Kidney capillary endothelial cell (primary cell): ENCODE measurements at places on chromosomes 7 and 10.

- DNase-seq, result no peak
Measured at GRCh38 chr10:118581340-118581739, 14.1 kb downstream of the PRLHR start.

GRCh38 chr10:120574981-120575380 lies 118.0 kb downstream of the PLPP4 start:
- no peak for DNase-seq

DNA sequence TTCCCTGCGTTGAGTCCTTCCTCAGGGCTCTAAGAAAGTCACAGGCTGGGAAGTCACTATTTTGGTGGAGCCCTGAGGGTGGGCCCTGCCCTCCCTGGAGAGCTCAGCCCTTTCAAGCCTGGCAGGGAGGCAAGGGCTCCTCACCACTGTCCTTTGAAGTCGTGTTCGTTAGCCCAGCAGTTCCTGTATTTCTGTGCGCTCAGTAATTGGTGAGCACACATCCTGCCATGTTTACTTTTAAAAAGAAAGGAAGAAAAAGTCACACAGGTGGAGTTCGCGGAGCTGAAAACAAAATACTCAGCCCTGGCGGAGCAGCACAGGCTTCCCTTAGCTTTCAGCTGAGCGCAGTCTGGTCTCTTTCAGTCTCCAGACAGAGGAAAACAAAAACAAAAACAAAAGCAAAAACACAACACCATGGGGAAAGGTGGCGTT lies 37.1 kb downstream of the PRKCQ start:
- no peak for DNase-seq

- peak; percentile 52 for DNase-seq
Measured at GRCh38 chr10:110007161-110007700, 553 bp upstream of the ADD3 start.

- DNase-seq, result peak; percentile 3
Measured at GRCh38 chr10:126844406-126844805, 60.8 kb upstream of the DOCK1 start.

DNA sequence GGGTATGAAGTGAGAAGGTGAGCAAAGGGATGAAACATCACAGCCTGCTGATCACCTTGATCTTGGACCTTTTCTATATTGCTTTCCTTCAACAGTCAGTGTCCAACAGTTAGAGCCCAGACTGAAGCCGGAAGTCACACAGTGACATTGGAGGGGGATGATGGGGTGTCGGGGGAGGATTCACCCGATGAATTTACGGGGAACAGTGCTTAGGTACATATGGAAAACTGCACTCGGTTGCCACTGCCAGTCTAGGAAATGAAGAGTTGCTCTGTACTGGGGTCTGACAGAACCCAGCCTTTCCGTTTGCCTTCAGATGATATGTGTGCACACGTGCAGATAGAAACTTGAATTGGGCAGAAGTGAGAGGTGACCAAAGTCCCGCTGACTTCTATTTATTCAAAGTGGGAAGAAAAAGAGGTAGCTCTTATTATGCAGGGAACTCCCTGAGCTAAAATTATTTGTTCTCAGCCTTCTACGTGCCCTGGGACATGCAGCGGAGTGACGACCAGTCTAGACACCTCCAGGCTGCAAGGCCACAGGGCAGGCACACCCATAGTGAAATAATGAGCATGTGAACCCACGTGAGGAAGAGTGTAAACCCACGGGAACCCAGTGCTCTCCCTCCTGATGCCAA lies 107.2 kb upstream of the INHBA start:
- no peak for DNase-seq

DNA sequence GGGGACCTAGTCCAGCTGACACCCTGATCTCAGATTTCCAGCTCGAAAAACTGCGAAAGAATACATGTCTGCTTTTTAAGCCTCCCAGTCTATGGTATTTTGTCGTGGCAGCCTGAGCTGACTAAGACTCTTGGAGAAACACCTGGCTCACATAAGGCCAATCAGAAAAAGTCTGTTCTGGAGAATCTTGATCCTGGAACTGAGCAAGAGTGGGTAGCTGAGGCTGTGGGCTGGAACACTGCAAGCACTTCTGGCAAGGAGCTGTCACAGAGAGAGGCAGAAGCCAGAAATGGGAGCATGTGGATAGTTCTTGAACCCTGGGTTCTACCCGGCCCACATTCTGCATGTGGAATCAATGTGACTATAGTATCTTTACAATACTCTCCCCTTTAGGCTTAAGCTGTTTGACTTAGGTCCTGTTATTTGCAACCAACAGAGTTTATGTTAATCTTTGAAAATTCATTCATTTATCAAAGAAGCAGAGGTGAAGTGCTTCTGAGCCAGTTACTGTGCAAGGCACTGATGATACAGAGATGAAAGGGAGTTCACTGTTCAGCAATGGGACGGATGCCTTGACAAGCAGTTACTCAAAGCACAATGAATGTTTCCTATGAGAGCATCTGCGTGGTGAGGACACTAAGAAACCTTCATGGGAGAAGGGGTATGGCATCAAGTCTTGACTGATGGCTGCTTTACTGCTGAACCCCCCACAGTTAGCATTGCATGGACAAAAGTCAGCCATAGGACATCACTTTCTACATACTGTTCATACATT lies 4.4 kb upstream of the C10orf90 start:
- DNase-seq, result no peak

DNA sequence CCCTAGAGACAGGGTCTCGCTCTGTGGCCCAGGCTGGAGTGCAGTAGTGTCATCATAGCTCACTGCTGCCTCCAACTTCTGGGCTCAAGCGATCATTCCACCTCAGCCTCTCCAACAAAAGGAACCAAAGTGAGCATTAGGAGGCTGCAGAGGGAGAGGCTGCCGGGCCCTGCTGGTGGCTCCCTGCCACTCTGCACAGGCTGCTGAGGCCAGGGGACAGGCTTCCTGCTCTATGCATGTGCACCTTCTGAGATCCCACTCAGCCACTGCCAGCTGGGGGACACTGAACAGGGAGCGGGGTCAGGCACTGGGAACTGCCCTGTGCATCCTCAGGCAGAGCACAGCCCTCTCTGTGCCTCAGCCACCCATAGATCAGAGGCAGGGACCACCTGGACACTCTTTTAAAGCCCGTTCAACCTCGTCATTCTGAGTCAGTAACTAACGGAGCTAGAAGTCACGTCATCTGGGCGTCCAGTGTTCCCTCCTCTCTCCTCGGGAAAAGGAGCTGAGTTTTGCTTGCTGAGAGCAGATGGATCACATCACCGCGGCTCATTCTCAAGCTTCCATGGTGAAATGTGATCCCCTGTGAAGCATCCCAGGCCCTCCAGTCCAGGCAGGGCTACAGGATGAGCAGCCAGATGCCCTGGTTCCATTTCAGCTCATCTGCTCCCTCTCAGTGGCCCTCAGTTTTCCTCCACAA lies 109.6 kb downstream of the MYL10 start:
- DNase-seq, result no peak
